ENCODE measurements at places on chromosomes 3 and 15.

GRCh38 chr3:41155834-41156233, 43.5 kb upstream of the CTNNB1 start:
- DNase-seq = no peak

GRCh38 chr15:92608866-92609700, 46.5 kb downstream of the FAM174B start:
- no peak for DNase-seq

GRCh38 chr3:177449360-177450006, 252.2 kb upstream of the TBL1XR1 start:
- no peak for DNase-seq

DNA sequence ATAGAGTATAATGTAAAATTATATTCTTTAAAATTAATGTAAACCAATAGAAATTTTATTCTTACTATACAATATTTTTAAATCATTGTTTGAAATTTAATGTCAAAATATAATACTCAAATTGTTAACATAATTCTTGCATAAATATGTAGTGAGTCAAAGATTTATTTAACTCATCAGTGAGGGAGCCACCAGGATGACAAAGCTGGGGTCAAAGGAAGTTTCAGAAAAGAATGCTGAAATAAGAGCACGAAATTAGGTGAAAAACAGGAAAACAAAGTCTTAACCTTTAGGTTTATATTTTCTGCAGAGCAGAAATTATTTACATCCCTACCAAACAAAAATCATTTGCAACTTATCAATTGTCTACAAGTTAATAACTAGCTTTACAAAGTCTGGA, 74.1 kb downstream of the DIPK2A start:
- no peak for DNase-seq

DNA sequence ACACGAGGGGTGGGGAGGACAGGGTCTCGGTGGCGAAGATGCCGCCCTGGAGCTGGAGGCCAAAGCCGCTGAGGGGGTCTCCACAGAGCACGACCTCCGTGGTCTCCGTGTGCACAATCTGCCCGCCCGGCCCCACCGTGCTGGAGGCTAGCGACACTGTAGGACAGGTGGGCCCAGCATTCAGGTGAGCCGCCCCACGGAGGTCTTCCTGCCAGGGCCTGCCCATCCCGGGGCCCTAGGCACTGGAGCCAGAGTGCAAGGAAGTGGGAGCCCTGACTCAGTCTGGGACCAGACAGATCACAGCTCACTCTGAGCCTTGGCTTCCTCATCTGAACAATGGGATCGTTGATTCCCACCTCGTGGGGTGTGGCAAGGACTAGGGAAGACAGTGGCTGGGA, 25.8 kb downstream of the GRIP2 start:
- DNase-seq = no peak

GRCh38 chr15:89675606-89676005, 3.6 kb downstream of the PLIN1 start:
- DNase-seq = no peak
